ENCODE measurements at places on chromosomes 7 and 10.

- DNase-seq, result no peak
These were observed 10.8 kb upstream of the MYL7 start for GRCh38 chr7:44151956-44152355.

DNA sequence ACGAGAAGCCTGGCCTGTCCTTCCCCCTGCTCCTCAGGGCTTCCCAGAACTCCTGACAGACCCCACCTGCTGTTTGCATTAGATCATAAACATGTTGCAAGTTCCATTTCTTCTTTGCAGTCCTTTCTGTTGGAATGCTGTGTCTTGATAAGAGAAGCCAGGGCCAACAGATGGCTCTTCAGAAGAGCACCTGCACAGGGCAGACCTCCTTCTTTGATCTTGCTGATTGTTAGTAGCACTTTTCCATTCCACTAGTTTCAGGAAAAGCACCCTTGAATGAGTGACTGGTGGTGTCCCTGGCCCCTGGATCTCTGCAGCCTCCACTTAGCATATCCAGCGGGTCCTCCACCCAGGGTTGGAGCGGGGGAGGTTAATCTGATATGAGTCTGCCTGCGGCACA, 243.2 kb downstream of the GFRA1 start:
- no peak for DNase-seq

- no peak for DNase-seq
These were observed 670.1 kb upstream of the POM121L12 start for GRCh38 chr7:52365349-52365748.

DNA sequence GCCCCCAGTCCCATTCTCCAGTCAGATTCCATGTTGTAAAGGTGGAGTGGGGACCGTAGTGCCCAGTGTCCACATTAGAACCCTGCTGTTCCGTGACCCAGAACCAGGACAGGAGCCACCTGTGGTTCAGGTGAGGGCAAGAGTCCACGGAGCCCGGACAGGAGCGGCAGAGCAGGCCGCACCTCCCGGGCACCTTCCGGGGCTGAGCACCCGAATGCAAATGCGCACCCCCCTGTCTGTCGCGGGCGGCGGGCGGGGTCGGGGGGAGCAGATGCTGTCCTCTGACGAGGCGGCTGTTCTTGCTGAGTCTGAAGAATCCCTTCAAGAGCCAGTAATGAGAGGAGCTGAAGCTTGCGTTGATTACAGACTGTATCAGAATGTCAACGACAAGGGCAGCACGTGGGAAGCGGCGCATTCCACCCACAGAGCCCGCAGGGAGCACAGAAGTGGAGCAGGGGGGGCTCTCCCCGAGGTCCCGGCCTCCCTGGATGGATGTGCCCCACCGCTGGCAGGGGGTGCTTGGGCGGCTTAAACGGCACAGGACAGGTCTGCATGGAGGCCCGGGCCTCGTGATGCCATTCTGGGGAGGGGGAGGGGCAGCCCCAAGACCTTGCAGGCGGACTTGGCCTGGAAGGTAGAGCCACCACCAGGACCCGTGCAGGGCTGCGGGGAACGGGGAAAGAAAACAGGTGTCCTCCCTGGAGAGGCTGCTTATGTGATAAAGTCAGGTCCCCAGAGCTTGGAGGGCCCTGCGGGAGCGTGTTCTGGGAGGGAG, 407.5 kb upstream of the RNF32 start:
- DNase-seq, result no peak

GRCh38 chr10:114576132-114576487, 82.0 kb downstream of the ABLIM1 start:
- no peak for DNase-seq

- no peak for DNase-seq
These were observed 19.0 kb downstream of the POLR3A start for GRCh38 chr10:78010278-78010677.

GRCh38 chr7:133851411-133851810, 275.7 kb upstream of the LRGUK start:
- DNase-seq, result no peak

DNA sequence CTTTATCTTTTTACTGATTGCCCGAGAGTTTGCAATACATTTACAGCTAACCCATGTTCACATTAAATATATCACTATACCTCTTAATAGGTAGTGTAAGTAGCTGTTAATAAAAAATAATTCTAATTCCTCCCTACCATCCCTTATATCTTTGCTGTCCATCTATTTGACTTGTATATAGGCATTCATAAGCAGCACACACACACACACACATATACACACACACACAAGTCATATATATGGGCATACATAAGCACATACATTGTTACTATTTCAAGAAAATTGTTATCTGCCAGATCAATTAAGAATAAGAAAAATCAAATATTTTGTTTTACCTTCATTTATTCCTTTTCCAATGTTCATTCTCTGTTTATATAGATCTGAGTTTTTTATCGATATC, 176.4 kb downstream of the PPP1R3A start:
- DNase-seq, result no peak

GRCh38 chr7:17016402-17017010, 134.7 kb upstream of the AGR3 start:
- no peak for DNase-seq

- DNase-seq, result no peak
These were observed 935.6 kb downstream of the GRID1 start for GRCh38 chr10:85430991-85431390.

DNA sequence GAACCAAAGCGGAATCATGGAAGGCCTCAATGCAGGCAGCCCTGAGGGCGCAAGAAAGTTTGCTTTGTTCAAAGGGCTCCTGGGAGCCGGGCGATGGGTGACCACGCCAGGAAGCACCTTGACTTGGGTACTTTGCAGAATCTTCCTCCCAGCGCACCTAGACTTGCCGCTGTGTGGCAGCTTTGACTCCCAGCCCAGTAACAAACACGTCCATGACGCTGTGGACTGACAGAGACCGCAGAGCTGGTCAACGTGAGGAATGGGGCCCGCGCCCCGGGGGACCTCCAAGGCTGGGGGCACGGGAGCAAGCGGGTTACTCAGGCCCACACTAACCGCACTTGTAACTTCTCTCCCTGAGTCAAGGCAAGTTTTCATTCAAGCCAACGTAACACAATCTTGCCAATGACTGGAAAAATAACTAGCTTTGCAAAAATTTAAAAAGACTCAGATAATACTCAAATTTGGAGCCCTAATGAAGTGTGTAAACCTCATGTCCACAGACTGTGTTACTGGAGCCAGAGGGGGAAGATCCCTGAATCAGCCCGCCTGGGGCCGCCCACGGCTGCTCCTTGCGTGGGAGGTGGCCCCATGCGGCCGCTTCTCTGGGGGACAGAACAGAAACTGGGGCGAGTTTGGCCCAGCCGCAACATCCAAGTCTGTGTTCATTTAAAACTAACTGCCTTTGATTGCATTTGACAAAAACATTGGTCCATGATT, 130.8 kb downstream of the DNAJB6 start:
- DNase-seq, result no peak

DNA sequence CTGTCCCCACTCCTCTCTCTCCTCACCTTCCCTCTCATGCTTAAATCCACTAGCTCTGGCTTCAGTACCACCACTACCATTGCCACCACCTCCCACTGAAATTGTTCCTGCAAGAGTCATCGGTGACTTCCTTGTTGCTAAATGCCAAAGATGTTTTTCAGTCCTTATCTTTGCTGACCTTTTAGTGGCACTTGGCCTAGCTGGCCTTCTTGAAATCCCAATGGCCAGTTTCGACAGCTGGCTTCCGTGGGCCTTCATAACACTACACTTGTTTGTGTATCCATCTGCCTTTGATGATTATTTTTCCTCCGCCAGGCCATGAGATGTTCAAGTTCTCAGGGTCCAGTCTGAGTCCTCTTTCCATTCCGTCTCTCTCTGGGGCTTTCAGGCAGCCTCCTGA, 118.2 kb upstream of the NANOS1 start:
- DNase-seq, result no peak

DNA sequence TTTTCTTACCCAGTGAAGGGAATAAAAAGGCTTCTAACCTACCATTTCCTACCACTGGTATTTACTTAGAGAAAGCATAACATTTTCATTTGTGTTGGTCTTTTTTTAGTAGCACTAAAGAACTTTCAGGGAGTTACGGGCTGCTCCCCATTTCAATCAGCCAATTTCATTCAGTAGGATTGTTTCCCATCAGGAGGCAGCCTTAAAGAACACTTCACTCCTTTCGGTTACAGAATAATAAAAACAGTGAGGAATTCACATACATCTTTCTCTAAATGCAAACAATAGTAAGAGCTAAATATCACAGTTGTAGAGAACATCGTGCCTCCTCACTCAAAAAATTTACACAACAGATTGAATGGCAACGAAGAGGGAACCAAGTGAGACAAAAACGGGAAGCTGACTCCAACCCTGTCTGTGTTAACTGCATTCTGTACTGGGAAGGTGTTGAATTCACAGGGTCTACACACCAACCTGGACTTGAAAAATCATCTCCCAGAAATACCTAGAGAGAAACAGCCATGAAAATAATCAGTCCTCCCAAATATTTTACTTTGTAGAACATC, 55.5 kb upstream of the ABLIM1 start:
- DNase-seq, result peak; percentile 6

DNA sequence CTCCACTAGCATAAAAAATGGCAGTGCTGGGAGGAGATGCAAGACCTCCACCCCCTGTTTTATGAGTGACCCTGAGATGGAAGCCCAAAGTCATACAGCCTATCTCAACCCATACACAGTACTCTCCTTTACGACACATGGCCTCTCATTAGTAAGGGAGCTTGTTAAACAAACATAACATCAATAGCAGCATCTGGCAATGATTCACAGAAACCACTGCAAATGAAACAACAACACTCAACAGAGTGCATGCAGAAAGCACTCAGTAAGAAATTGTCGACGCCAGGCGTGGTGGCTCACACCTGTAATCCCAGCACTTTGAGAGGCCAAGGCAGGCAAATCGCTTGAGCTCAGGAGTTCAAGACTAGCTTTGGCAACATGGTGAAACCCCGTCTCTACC, 27.5 kb upstream of the FIGNL1 start:
- no peak for DNase-seq

DNA sequence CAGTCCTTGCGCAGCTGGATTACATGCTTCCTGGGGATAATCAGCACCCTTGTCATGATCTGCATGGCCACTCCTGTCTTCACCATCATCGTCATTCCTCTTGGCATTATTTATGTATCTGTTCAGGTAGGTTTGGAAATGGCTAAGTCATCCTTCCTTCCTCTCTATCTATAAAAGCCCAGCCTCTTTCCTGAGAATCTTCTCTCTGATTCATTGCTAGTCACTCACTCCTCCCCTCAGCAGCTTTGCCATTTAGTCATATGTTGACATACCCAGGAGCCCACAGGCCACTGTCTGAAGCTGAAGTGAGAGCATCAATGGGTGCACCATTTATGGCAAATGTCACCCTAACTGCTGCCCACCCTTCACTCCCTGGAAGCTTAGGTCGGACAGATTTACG, 52.0 kb downstream of the ABCC2 start:
- no peak for DNase-seq

GRCh38 chr7:47763063-47763974, 181.4 kb upstream of the TNS3 start:
- DNase-seq, result no peak

DNA sequence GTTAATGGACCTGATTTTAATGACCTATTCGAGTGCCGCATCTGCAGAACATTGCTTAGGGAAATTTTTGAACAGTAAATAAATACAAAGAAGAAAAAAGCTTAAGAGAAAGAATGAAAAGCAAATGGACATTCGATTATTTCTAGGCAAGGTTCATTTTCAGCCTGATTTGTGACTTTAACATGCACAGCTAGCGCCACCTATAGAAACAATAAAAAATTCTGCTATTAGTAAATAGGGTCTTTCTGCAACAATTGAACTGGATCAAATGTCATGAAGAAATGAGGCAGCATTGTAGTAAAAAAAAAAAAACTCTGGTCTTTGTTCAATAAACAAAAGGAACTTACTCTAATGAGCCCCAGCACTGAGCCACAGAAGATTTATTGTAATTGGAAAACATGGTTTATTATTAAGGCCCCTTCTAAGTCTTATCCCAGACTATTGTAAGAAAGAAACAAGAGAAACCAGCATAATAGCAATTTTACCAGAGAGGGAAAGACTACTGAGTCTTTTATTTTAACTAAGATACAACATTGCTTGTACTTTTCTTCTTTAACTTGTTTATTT, 41.4 kb upstream of the GHITM start:
- peak; percentile 63 for DNase-seq

DNA sequence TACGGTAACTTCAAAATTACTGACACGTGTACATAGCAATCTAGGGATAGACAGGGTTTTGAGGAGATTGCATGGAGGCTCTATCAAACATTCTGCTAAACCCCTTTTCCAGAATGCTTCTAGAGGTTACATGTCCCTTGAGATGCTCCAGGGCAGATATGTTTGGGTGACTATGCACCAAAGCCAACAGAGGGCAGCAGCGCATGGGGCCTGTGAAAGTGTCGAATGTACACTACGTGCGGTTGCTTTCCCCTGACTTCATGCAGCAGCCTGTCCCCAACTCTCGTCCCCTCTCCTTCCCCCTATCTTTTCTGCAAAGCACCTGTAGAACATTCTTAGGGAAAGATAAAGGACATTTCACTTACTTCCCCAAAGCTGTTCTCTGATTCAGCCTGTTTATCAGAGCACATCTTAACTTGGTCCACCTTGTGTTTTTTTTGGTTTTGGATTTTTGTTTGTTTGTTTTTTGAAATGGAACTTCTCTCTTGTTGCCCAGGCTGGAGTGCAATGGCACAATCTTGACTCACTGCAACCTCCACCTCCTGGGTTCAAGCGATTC, 90.2 kb downstream of the UBE3C start:
- DNase-seq, result peak; percentile 50

DNA sequence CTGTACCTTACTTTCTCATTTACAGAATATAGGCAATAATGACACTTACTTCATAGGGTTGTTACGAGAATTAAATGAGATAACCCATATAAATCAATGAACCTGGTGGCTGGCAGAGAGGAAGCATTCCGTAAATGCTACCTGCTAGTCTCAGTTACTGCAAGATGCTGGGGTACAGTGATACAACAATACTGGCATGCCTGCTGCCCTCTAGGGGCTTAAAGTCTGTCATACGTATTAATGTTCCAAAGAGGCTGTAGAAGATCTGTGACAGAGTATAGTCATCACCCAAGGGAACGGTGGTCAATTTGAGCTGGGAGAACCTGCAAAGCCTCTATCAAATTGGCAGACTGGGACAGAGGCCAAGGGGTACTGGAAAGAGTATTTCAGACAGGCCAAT, 421.5 kb downstream of the GPAM start:
- DNase-seq, result no peak

DNA sequence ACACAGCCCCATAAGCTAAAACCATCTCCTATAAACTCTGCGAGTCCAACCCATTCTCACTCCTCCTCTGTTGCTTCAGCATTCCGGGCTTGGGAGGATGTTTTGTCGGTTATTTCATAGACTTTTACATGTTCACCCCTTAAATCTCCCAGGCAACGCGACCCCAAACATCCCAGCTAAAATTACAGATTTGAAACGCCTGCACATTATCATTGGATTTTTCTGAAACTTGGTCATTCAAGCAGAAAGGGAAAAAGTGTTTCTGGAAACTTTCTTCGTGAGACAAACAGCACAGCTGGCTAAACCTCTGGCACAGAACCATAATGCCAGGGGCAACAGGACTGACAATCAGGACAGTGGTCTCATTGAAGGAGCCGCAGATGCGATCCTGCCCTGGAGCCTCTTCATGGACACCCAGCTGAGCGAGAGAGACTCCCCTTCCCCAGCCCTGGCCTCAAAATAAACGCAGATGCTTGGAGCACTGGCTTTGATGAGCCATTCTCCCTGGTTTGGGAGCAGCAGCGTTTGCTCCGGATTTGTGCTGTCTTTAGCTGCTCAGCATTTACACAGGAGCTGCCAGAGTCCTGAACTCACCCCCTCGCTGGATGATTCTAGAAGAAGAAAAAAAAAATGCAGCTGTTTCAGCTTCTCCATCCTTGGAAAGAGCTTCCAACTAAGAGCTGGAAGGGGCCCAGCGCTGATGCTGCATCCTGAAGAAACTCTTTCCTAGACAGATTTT, 30.1 kb downstream of the AFAP1L2 start:
- no peak for DNase-seq
